ENCODE measurements at places on chromosomes 12 and 14.

DNA sequence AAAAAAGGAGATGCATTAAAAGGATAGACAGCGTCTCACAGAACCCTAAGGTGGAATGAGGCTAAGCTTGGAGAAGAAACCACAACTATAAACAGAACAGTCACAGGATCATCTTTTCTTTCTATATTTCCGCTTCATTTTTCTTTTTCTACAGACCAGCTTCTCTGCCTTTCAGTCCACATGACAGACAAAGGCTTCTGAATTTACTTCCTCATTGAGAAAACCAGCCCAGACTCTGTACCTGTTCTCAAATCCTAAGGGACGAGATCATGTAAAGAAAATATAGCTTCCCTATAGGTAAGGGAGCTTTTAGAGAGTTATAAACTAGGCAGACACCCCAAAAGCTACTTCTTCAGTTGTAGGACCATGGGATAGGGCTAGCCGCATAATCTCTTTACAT is 17.4 kb downstream of the SGPP1 start:
- DNase-seq = no peak

GRCh38 chr12:20453756-20454310 is 85.5 kb downstream of the PDE3A start:
- DNase-seq = no peak

- no peak for DNase-seq
Observed at GRCh38 chr12:76713130-76713529, 50.8 kb upstream of the ZDHHC17 start.

- DNase-seq = no peak
Observed at GRCh38 chr12:14521822-14522221, 45.9 kb downstream of the PLBD1 start.

DNA sequence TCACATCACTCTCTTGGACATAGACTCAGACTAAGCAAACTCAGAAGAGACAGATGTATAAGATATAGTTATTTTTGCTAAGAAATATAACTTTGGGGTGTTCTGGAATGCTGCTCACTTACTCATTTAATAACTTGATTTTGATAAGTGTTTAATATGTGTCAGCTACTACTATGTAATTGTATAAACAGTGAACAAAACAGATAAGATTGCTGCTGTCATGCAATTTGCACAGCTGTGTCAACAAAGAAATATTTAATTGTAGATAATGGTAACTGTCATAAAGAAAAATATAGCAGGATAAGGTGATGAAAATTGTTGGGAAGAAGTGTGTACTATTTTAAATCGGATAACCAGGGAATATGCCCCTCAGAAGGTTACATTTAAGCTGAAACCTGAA is 84.1 kb upstream of the ZDHHC17 start:
- no peak for DNase-seq

GRCh38 chr14:68782091-68782981 is 10.5 kb downstream of the ZFP36L1 start:
- DNase-seq = no peak

- no peak for DNase-seq
Observed at GRCh38 chr12:49970658-49971057, 2.1 kb upstream of the AQP6 start.
